ENCODE measurements at places on chromosomes 6 and 20.

- DNase-seq: no peak
Observed at GRCh38 chr6:145761584-145761983, 26.3 kb upstream of the EPM2A start.

DNA sequence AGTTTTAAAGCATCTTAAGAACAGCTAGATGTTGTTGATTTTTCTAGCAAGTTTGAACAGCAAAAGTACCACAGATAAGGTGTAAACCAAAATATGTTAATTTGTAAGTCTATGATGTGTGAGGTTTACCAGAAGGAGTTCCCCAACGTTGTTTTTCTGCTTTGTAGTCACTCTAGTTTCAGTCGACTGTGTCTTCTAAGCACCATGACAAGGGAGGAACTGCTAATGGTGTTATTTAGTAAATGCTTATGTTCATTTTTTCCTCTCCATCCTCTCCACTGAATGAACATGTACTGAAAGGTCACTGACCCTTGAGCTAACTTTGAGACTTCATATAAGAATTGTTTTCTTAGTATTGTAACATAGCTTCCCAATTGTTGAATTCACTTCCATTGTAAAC is 3.0 kb downstream of the ENPP3 start:
- DNase-seq: no peak

GRCh38 chr6:110345025-110345424 is 13.1 kb downstream of the METTL24 start:
- DNase-seq: no peak

DNA sequence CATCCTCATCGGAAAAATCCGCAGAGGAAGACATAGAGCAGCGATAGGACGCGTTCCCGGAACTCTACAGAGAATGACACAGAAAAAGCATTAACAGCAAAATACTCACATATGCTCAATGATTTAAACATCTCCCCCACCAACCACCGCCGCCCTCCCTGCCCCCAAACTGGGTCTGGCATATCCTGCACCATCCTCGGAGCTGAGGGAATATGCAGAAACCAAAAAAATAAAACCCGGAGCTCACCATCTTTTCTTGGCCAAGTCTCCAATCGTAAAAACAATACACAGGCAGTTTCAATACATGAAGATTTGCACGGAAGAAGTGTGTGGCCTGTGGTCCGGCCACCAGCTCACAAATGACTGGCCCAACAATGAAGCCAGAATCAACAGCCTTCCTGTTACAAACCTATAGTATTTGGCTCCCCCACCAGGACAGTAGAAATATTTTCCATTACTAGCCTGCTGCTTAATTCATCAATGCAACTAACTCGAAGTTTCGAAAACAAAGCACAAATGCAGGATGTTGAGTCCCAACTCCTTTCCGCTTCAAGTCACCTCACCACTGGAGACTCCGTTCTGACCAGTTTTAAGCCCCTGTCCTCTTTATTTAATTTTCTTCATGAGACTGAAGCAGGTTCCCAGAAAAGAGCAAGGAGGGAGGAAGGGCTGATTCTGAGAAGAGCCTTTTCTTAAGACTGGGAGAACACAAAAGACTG is 103.2 kb upstream of the BEND6 start:
- peak; percentile 90 for DNase-seq

GRCh38 chr20:15507151-15507550 is 1066.1 kb downstream of the KIF16B start:
- no peak for DNase-seq

GRCh38 chr6:88164061-88164460 is 2.1 kb downstream of the CNR1 start:
- no peak for DNase-seq

DNA sequence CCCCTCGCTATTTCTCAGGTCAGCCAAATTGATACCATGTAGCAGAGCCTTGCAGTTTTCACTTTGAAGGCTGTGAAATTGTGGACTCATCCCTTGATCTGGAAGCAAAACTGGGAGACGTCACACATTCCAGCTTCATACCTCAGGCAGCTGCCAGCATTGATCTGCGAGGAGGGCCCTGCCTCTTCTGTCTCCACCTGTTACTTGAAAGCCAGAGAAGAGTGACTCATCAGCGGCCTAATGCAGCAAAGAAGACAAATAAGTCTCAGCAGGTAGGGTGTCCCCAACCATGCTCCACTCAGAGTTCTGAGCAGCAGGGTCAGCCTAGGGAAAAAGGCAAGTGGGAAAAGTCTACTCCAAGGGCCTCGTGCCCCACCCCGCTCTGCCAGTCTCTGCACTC is 69.4 kb upstream of the BMP2 start:
- DNase-seq: no peak

- no peak for DNase-seq
Observed at GRCh38 chr6:13500915-13501314, 13.5 kb upstream of the GFOD1 start.

- no peak for DNase-seq
Observed at GRCh38 chr6:167711211-167711610, 115.5 kb upstream of the AFDN start.

DNA sequence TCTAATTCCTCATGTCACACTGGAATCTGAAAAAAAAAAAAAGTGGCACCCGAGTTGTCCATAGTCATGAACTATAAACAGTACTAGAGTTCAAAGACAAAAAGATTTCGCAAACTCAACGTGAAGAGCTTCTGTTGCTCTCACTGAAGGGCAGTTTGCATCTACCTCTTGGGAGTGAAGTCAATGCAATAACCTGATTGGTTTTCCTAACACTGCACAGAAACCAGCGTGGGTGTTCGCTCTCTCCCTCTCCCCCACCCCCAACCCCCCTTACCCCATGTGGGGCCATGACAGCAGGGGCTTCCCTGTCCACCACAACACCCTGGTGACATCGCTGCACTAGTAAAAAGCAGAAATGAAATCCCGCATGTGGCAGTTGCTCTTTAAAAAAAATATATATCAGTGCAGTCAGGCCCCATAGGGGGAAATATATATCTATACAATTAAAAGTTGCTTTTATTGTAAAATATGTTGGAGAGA is 66.9 kb downstream of the GMPR start:
- DNase-seq: no peak

DNA sequence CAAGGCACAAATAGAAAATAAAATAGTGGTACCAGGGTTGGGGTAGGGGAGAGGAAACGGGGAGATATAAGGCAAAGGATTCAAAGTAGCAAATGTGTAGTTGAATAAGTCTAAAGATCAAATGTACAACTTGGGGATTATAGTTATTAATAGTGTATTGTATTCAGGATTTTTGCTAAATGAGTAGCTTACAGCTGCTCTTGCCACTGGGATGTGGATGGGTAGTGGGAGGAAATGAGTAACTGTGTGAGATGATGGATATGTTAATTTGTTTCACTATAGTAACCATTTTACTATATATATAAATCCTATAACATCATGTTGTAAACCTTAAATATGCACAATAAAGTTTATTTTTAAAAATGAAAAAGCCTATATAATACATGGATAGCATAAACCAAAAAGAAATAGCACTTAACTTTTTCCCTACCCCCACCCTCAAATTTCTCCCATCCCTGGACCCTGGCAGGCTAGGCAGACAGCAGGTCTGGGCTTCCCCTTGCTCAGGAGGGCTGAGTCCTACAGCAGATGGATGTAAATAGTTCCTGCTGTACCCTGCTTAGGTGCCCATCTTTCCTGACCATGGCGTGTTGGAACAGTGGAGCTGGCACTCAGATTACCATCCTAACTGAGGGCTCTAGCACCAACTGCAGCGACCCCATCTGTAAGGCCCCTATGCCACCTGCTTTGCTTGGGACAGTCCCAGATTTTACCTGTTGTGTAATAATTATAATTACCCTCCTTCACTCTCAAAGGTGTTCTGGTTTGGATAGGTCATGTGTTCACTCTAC is 28.6 kb upstream of the PBOV1 start:
- no peak for DNase-seq

DNA sequence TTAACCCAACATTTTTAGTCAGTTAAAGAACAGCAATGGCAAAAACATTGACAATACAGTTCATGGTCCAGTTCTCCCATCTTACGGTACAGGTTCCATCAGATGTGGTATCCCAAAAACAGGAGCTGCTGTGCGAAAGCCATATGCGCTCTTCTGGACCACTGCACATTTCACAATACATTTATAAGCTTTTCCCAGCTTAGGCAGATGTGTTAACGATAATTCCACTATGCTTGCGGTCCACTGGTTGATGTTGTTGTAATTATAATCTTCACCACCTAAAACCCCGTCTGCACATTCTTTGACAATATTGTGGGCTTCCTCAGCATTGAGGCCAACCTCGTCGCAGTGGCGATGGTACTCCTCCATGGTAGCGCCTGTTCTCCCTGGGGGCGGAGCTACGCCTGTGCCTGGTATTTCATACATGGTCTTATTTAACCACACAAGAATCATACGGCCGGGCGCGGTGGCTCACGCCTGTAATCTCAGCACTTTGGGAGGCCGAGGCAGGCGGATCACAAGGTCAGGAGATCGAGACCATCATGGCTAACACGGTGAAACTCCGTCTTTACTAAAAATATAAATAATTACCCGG is 52.0 kb downstream of the BFSP1 start:
- DNase-seq: no peak

Data from fibroblast of the aortic adventitia (primary cell).